ENCODE measurements at places on chromosomes 2 and 18.

DNA sequence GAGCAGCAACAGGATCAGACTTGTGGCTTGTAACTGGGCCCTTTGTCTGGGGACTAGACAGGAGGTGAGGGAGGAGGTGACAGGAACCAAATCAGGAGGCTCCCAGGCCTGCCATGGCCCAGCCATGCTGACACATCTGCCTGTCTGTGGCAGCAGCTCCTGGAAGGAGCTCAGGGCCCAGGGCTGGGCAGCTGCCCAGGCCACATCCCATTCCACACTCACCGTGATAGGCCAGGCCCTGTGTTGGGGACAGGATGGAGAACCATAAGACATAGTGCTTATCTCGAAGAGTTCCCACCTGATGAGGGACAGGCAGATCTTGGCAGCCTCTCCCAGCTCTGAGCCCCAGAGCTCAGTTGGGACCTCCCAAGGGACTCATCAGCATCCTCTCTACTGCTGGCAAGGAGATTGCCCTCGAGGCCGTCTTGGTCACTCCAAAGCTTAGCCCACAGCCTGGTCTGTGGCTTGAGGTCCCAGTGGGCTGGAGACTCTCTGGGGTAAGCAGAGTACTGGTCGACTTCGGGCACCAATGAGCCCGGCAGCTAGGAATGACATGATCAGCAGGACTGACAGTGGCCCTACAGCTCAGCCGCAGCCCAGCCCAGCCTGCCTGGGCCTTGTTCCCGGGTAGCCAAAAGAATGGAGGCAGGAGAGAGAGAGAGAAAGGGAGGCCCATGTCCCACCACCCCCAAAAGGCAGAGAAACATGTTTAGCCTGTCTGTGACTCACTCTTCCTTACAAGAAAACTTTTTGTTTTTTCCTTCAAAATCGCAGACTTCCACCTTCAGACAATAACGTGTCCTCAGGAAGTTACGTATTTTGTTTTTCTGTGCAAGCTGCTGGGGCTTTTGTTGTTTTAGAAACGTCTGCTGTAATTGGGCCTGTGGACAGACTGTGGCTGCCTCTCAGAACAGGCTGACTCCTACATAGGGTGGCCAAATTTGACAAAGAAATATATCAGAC lies 82.1 kb downstream of the HS1BP3 start:
- H3K36me3 ChIP-seq, result no peaks in the 10 kb centered on the region
- H3K4me1 ChIP-seq, result peaks cover 2% of the 10 kb centered on the region
- DNase-seq, result no peak
- H3K27me3 ChIP-seq, result no peaks in the 10 kb centered on the region
- no peak overlapping the region for H3K4me3 ChIP-seq

- H3K27ac ChIP-seq, result no peak overlapping the region
- H3K4me3 ChIP-seq, result no peak overlapping the region
- H3K4me1 ChIP-seq, result no peaks in the 10 kb centered on the region
- DNase-seq, result no peak
- H3K27me3 ChIP-seq, result no peaks in the 10 kb centered on the region
Measured at GRCh38 chr2:180840641-180841040, 139.8 kb upstream of the UBE2E3 start.

DNA sequence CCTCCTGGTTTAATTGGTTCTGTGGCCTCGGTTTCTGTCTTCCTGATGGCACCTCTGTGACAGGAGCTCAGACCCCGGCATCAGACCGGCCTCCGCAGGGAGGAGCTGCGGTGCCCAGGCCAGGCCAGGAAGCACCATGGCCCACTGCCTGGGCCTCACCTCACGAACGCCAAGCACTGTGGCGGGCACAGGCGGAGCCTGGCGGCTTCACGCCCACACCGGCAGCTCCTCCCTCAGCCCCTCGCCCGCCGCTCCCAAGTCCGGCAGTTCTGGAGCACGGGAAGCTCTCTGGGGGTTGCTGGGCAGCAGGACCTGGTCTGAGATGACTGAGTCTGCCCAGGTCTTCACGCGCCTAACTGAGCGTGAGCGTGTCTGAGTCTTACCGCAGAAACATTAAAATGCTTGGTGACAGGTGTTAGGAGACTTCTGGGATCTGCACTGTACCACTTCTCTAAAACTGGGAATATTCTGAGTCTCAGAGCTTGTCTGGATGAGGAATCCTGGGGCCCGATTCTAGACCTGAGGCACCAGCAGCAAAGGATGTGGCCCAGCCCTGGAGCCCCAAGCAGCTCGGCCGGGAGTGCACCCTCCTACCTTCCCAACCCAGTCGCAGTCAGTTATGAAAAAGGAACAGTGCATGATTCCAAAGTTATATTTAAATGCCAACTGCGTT lies 21.9 kb downstream of the RTP5 start:
- H3K4me1 ChIP-seq, result peaks cover 11% of the 10 kb centered on the region
- DNase-seq, result no peak
- H3K36me3 ChIP-seq, result peaks cover 4% of the 10 kb centered on the region
- H3K4me3 ChIP-seq, result no peak overlapping the region

- no peak overlapping the region for H3K4me3 ChIP-seq
- DNase-seq, result no peak
- peaks cover 5% of the 10 kb centered on the region for H3K27me3 ChIP-seq
Measured at GRCh38 chr18:56096861-56097260, 508.9 kb upstream of the TCF4 start.

- no peaks in the 10 kb centered on the region for H3K4me1 ChIP-seq
- no peak for DNase-seq
- peaks cover 6% of the 10 kb centered on the region for H3K36me3 ChIP-seq
- no peak overlapping the region for H3K27ac ChIP-seq
Measured at GRCh38 chr2:111210036-111210435, 89.3 kb downstream of the BCL2L11 start.

Data from A673 (cell line).